ENCODE measurements at places on chromosomes 7 and 10.

- DNase-seq, result no peak
Measured at GRCh38 chr10:52525761-52526160, 211.7 kb downstream of the DKK1 start.

- DNase-seq, result no peak
Measured at GRCh38 chr7:92851732-92852131, 15.4 kb upstream of the CDK6 start.

DNA sequence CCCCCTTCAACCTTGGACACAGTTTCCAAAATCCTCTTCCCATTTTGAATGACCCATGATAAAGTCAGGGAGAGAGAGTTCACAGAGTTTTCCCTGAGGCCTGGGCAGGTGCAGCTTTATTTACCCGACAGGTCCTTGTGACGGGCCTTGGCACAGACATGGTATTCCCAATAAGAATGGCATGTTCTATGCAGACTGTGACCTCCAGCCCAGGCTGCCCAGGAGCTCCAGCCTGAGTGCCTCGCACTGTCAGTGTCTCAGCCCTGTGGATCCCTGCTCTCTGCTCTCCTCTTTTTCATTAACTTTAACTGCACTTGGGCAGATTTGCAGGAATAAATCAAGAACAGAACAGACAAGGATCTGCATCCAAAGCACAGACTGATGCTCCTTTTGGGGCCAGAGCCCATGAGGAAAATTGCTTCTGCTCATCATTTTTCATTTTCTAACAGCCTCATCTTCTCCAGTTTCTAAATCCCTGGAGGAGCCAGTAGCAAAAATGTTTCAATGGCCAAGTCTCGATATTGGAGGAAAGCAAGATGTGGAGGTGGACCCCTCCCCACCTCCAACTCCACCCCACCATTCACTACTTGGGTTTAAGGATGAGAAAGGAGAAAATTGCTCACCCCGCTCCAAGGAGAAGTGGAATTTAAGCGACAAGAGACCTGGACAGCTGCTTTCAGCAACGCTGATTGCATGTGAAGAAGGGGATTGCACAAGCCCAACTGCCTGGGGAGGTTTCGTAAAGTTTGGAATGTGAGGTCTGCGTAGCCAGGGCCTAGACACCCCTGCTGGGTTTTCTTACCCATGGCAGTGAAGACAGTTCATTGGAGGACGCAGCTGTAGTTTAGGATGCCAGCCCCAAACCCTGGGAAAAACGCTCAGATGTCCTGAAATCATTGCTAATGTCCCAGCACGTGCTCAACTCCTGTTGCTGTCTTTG, 225.9 kb downstream of the WDR11 start:
- no peak for DNase-seq

DNA sequence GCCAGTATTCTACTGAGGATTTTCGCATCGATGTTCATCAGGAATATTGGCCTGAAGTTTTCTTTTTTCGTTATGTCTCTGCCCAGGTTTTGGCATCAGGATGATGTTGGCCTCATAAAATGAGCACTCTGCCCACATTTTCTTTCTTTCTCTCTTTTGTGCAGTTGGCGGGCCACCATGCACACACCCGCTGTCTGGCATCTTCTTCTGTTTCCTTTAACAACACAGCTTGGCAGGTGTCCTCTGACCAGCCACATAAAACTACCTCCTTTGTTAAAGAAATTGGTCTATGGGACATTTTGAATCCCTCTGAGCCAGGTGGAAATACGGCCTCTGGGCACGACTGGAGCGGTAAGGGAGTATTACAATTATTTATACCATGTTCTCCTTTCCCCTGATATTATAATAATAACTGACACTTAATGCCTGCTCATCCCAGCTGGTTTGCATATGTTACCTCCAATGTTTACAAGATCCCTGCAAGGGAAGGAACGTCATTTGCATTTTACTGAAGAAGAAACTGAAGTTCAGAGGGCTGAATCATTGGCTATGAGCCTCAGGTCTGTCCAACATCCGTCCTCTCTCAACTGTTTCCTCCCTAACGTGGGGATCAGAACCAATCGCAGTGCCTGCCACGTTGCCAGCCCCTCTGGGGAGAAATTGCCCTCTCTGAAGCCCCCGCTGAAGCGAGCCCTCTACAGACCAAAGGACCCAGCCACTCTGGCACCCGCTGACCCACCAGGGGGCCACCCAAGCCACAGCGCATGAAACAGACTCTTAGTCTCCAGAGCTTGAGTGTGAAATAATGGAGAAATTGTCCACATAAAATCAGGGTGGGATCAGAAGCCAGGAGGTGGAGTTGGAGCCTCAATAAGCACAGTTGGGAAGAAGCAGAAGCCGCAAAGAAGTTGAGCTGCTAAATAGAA, 125.0 kb upstream of the FOXK1 start:
- no peak for DNase-seq

- no peak for DNase-seq
Measured at GRCh38 chr10:49600781-49601400, 9.2 kb upstream of the SLC18A3 start.

GRCh38 chr7:116232920-116233319, 22.6 kb downstream of the TES start:
- no peak for DNase-seq

DNA sequence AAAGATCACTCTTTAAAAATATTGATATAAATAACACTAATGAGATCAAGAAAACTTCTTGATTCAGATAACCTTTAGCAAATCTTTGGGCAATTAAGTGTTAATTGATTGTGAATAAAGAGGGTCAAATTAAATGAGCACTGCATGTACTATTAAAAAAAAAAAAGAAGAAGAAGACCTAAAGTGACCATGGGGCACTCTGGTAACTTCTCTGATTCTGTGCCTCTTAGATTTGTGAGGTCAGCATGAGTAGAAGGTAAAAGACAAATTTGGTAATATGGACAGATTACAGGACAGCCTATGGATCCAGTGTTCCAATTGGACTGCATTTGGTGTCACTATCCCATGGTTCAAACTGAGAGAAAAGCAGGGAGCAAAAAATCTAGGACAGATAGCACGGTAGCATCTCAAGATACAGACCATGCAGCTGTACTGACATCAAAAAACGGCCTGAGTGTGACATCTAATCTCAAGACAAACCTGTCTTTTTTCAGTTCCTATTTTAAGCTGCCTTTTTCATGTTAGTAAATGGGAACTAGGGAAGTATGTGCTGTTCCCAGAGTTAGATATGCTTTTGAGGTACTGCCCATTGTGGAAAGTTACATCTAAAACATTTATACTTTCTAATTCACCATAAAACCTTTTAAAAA, 128.0 kb downstream of the KCND2 start:
- DNase-seq, result no peak

GRCh38 chr7:24395512-24395911, 111.5 kb downstream of the NPY start:
- no peak for DNase-seq

GRCh38 chr7:90661290-90662151, 65.4 kb downstream of the CDK14 start:
- DNase-seq, result no peak

DNA sequence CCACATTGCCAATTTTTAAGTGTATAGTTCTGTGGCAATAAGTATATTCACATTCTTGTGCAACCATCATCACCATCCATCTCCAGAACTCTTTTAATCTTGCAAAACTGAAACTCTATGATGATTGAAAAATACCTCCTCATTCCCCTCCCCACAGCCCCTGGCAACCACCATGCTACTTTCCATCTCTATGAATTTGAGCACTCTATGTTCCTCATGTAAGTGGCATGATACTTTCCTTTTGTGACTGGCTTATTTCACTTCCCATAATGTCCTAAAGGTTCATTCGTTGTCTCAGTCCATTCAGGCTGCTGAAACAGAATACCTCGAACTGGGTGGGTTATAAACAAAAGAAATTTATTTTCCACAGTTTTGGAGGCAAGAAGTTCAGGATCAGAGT, 23.4 kb upstream of the EGR2 start:
- DNase-seq, result no peak

DNA sequence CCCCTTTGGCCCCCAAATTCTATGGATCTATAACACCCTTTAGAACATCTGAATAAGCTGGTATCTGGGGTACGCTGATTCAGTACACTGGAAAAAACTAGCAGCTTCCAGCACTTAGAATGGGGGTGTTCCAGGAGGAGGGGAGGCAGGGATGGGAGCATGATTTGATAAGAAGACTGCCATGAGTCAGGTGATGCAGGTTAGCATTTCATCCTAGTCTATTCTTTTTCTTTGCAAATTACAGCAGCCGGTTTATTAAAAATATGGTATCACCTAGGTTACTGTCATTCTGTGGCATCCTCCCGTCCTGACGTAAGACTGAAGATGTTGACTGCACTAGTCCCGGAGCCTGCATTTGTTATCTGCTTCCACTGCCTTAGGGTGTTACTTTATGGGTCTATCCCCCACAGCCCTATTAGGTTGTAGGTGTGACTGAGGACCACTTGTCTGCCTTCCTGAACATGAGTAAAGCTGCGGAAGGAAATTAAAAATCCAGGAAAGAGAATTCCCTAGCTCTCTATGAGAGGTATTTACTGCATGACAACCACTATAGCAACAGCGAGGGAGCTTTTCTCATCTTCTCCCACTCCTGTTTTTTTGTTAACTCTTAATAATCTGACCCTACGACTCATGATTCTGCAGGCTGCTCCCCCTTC, 1.9 kb downstream of the HTR5A start:
- no peak for DNase-seq

GRCh38 chr10:85767891-85768290, 598.7 kb downstream of the GRID1 start:
- DNase-seq, result no peak

DNA sequence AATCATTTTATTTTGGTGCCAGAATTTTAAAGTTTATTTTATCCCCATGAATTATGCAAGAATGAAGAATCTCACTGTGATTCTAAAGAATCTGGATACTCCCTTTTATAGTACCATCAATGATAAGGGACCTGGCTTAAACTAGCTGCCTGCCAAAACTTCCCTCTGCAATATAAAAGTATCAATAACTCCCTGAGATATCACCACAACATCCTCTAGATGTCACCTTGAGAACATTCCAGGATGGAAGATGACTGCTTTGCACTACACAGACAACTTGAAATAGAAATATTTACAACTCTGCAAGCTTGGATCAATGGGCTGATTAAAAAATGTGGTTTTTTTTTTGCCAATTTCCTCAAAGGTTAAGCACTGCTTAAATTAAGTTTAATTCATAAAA, 142.1 kb downstream of the SLC25A13 start:
- no peak for DNase-seq

- DNase-seq, result no peak
Measured at GRCh38 chr7:14420768-14421167, 431.3 kb upstream of the ETV1 start.

DNA sequence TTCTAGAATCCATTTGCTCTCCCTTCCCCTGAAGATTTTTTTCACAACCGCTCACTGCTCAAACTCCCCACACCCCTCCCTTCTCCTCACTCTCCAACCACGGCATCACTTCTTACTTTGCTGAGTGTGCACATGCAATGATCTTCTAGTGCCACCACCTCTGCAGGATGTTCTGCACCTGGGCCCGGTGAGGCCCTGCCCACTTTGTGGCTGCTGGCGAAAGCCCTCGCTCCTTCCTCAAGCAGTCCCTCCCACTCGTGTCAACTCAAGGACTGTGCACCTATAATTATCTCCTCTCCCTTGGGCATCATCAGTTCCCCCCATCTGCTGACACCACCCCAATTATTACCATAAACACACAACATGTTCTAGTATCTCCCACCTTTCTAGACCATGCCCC, 91.0 kb upstream of the LANCL2 start:
- DNase-seq, result no peak

GRCh38 chr10:6399879-6400278, 180.2 kb downstream of the PRKCQ start:
- DNase-seq, result no peak

DNA sequence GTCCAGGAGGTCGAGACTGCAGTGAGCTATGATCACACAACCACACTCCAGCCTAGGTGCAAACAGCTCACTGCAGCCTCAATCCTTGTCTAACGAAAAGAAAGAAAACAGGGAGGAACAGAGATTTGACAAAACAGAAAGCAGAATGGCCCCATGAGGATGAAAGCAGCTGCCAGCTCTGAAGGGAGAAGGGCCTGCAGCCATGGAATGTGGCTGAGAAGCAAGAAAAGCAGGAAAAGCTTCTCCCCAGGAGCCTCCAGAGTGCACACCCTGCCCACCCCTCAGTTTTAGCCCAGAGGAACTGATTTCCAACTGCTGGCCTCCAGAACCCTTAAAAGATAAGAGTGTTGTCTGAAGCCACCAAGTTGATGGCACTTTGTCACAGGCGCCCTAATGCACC, 13.0 kb downstream of the ESYT2 start:
- DNase-seq, result no peak

DNA sequence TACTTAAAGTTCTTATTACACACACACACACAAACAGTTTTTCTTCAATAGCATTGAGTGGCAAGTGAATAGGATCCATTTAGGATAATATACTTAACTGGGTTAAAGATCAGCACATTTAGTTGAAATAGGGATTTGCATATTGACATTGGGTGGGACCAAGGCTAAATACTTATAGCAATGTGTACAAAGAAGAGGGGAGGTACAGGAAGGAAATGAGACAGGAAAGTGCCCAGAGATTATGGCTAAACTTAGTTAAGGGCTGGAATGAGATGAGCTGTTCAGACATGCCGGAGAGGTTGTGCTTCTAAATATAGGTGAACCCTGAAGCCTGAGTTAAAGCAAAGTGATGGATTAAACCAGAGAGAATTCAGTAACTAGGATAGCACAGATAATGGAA, 95.1 kb downstream of the LSMEM1 start:
- DNase-seq, result no peak

- no peak for DNase-seq
Measured at GRCh38 chr7:96169439-96169838, 152.5 kb downstream of the SLC25A13 start.

DNA sequence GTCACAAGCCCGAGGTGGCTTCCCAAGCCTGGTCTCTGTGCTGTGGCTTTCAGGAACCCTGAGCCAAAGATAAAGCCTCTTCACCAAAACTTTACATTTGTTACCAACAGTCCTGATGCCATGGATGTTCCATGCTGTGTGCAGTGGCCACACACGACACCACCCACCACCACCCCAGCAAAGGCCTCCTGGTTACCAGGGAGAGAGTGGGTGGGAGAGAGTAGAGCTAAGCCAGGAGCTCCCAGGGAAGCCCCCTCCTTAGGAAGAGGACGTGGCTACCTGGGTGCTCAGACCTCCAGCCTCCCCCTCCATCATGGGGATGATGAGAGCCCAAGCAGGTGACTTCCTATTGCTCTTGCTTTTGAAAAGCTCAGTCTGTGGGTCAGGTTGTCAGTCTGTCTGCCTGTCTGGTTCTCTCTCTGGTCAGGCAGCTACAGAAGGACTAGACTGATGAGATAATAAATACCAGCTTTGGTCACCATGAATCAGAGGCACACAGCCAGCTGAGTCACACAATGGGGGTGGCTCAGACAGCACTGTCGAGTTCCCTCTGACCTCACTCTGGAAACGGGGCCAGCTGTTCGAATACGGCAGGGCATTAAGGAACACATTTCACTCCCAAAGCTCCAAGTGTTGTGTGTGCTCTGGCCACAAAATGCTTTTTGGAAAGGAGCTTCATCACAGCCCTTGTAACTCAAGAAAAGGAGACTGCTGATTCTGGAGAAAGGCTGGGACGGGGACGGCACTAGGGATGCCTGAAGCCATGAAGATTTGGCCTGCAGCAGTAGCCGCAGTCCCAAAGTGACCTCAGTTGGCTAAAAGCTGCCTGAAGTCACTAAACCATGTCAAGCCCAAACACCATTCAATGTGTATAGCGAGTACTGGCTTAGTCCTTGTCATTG, 166.0 kb downstream of the FANK1 start:
- DNase-seq, result no peak

All from DND-41 (cell line).